ENCODE measurements at places on chromosomes 3 and 15. TPM values are rescaled to one million over a fixed set of nuclear protein-coding genes. Genes with fewer than 3 reads are reported as not detected.

The USP19 gene
- 62.0 TPM for total RNA-seq

The PIERCE2 gene
- 3.8 TPM for total RNA-seq

The TMEM43 gene
- 27.6 TPM for total RNA-seq

The LOXL1 gene
- total RNA-seq = 10.8 TPM

The GHSR gene
- total RNA-seq = not detected

The REC114 gene
- total RNA-seq = not detected

The WDR49 gene
- 0.08 TPM for total RNA-seq

The CHRNA5 gene
- total RNA-seq = 26.2 TPM

The ANXA2 gene
- 202 TPM for total RNA-seq

The SYNPR gene
- 2.6 TPM for total RNA-seq

The IL5RA gene
- not detected for total RNA-seq

The KY gene
- not detected for total RNA-seq

The VIPR1 gene
- 13.9 TPM for total RNA-seq

GRCh38 chr3:164687902-164688301 lies 390.4 kb downstream of the SI start:
- DNase-seq = no peak

GRCh38 chr15:71658036-71658435 lies 152.3 kb upstream of the NR2E3 start:
- DNase-seq = no peak

DNA sequence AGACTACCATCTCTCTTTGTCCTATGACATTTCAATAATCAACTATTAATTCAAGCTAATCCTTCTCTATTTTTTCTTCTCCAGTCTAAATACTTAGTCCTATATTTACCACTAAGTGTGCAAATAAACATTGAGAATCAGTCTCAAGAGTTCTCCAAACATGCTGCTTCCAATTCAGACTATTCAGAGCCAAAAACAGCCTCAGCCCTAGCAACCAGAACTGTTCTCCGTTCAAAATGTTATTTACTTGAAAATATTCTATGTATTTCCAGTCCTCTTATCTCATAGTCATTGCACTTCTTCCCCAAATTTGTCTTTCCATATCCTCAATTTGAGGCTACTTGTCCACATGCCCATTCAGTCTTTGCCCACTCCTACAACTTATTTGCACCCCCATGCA lies 805.5 kb downstream of the IGSF11 start:
- no peak for DNase-seq

GRCh38 chr3:126380011-126380768 lies 14.5 kb upstream of the CFAP100 start:
- peak; percentile 28 for DNase-seq

DNA sequence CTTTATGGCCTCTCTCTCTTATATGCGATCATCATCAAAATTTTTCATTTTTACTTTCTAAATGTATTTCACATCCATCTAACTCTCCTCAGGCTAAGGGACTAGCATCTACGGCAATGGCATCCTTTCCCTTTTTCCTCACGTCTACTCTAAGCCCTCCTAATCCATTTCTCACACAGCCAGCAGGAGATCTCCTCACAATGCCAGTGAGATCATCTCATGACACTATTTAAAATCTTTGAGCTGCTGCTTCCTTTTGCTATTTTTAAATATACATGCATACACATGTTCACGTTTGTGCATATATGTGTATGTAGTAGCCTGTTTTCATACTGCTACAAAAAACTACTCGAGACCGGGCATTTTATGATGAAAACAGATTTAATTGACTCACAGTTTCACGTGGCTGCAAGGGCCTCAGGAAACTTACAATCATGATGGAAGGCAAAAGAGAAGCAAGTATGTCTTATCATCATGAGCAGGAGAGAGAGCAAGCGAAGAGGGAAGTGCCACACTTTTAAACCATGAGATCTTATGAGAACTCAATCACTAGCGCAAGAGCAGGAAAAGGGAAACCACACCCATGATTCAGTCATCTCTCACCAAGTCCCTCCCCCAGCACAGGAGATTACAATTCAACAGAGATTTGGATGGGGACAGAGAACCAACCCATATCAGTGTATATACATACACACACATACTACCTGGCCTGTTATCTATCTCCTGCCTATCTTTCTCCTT lies 599.2 kb upstream of the ROBO1 start:
- peak; percentile 2 for DNase-seq

- no peak for DNase-seq
Observed at GRCh38 chr3:160893207-160893606, 137.2 kb downstream of the PPM1L start.

- peak; percentile 44 for DNase-seq
Observed at GRCh38 chr15:40953713-40954074, 423 bp downstream of the CHAC1 start.

DNA sequence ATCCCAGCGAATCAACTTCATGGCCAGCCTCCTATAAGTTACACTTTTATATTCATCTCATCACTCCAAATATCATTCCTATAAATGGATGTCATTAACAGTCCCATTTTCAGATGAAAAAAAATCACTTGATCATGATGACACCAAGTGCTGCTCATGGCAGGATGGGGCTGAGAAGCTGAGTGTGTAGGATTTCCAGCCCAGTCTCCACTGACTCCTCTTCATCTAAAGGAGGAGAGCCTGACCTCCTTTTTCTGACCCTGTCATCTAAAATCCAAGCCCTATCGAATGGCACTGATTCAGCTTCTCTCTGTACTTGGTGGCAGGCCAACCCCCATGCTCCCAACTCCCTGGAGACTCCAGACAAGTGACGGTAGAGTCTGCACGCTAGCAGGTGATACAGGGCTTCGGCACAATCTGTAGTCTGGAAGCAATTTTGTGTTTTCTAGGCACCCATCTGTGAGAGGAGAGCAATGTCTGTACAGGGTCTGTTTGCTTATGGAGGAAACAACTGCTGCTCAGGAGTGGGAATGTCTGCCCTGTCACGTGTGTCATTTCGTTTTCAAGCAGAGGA lies 103.2 kb downstream of the EPHB1 start:
- no peak for DNase-seq

- DNase-seq = no peak
Observed at GRCh38 chr3:57939775-57940174, 68.4 kb upstream of the FLNB start.

- no peak for DNase-seq
Observed at GRCh38 chr15:60901647-60902046, 327.5 kb downstream of the RORA start.

DNA sequence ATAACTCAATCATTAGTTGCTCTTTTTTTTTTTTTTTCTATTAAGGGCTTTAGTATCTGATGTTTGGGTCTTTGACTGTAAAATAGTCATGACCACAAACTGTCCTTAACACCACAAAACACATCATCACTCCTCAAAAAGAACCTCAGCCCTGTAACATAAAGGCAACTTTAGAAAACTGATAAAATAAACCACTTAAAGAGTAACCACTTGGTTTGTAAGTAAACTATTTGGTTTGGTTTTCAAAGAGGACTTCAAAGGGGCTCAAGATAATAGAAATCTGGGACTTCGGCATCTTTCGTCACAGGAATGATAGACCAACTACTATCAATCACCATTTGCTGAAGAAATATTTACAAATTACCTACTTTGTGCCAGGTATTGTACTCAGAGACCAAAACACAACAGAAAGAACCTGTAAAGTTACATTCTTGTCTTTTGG lies 167.8 kb downstream of the FOXP1 start:
- no peak for DNase-seq

DNA sequence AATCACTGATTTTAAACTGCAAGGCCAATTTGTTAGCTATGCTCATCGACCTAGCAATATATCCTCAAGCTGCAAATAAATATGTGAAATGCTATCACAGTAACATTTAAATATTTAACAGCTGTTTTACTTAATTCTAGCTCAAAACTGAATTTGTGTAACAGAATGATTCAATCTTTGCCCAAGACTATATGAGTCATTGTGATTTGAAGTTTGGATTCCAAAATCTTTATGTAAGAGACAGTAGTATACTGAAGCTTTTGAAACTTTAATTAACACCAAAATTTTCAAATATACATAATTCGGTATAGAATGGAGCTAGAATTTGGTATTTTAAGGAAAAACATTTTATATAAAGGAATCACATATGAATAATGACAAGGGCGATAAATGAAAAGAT lies 603.0 kb upstream of the ROBO2 start:
- no peak for DNase-seq

DNA sequence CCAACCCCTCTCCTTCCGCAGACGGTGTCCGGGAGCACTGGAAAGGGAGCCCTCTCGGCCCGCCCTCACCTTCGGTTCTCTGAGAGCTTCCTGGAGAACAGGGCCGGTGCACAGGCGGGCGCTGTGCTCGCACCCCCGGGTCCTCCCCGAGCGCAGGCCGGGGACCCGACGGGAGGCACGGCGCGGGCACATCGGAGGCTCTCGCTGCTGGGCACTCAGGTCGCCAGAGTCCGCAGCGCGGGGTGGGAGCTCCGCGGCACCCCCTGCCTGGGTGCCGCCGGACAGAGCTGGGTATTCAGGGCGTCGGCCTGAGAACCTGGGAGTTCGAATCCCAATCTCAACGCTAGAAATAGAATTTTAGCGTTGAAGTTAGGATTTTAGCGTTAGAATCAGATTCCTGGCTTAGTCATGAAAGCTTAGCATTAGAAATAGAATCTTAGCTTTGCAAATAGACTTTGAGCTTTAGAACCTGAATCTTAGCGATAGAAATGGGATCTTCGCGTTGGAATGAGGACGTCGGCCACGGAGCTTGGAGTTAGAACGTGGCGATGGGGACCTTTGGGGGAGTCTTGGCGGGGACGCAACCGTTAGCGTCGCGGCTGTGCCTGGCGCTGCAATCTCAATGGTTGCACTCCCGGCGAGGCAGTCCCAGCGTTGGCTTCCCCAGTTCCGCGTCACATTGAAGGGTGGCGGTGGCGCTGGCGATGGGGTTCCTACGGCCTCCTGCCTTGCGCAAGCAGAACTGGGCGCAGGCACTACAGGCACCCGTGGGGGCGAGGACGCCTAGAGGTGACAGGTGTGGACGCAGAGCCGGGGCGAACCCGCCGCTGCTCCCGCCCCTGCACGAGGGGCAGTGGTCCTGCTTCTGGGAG lies 549 bp downstream of the TRH start:
- DNase-seq = peak; percentile 43

DNA sequence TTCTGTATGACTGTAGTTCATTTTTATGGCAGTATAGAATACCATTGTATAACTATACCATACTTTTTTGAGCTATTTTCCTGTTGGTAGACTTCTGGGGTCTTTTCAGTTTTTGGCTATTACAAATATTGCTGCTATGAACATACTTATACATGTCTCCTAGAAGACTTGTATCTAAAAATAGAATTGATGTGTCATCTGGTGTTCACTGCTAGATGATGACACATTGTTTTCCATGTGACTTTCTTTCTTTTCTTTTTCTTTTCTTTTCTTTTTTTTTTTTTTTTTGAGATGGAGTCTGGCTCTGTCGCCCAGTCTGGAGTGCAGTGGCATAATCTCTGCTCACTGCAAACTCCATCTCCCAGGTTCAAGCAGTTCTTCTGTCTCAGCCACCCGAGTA lies 69.8 kb downstream of the SH3GL3 start:
- no peak for DNase-seq

- DNase-seq = no peak
Observed at GRCh38 chr15:101255615-101256241, 3.9 kb upstream of the CHSY1 start.

DNA sequence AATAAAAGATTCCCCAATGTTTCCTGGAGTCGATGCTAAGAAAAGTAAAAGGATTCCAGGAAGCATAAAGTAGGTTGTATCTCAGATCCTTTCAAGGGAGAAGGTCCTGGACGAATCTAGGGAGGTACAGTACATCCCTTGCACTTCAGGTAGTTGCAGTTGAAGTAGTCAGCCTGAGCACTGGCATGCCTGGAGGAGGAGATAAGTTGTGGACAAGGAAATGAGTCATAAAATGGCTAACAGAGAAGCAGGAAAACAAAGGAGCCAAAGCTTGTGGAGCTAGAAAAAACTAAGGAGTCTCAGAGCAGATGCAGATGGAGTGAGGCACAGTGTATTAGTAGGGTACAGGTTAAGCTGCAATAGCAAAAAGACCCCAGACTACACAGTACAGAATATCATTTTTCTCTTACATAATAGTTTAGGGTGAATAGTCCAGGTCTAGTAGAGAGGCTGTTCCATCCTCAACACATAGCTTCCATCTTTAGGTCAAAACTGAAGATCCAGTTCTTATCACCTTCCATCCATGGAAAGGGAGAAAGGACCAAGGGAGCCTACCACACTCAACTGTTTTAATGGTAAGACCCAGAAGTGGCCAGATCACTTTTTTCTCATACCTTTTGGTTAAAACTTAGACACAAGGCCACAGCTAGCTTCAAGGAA lies 41.3 kb downstream of the COL6A5 start:
- DNase-seq = no peak

- peak; percentile 70 for DNase-seq
Observed at GRCh38 chr3:117688583-117688982, 979.0 kb downstream of the TUSC7 start.

DNA sequence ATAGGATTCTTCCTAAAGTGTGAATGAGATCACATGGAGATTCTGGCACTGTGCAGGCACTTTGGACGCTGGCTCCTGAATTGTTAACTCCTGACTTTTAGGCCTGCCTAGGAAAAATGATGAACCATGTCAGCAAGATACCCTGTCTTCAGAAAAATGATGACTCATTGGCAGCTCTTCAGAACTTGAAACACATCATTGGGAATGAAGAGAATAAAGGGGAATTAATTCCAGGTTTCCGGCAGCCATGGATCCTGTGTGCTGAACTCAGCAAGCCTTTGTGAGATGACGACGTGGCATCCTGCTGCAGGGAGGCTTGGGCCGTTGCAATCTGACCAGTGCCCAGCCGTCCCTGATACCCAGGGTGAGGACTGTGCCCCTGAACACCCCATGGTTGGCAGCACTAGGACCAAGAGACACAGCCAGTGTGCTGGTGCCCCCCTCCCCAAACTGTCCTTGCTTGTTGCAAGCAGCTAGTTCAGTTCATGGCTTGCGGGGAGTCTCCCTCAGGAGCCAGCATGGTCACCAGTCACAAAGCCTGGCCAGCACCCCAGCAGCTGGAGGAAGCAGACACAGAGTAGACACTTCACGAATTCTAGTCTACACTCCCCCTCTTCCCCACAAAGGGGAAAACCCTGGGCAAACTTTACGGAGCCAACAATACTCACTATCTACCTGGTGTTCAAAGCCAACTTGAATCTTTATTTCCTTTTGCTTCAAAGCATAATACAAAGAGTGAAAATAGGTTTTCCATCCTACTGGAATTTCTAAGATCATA lies 7.8 kb upstream of the LIPC start:
- DNase-seq = no peak

GRCh38 chr3:171323938-171324536 lies 136.2 kb downstream of the TNIK start:
- DNase-seq = no peak

- no peak for DNase-seq
Observed at GRCh38 chr3:161413127-161413854, 42.0 kb upstream of the SPTSSB start.
